ENCODE measurements at places on chromosomes 16 and 17.

- no peak for DNase-seq
These were observed 97.7 kb downstream of the CBLN1 start for GRCh38 chr16:49183911-49184310.

DNA sequence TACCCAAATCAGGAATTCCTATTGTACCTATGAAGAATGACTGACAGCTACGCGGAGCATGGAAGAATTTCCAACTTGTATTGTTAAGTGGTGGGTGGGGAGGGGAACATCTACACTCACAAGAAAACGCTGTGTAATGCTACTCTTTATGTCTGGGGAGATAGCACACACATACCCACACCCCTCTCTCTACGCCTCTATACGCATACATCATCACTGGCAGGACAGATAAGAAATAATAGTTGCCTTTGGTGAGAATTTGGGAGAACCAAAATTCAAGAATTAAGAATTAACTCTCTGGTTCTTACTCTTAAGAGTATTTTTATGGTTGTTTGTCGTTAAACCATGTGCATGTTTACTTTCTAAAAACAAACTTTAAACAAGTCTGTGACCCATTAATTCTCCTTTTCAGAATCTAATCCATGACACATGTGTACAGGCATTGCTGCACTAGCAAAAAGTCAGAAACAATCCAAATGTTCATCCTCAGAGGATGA, 33.9 kb downstream of the CREBBP start:
- DNase-seq: no peak

DNA sequence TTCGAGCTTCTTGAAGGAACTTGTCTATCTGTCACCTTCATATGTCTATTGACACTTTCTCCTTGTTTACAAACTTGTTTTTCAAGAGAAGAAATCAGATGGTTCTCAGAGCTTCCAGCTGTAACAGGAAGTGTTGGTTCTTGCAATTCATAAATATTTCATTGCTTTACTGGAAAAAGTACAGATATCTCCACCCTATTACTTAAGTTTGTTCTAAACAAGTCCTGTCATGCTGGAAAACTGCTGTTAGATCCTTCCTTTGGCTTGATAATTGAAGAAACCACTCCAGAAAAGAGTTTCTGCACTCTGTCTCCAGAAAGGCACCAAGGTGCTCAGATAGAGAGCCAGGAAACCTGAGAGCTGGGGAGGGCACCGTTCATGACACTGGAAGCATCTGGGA, 181.6 kb downstream of the DNAH9 start:
- no peak for DNase-seq

DNA sequence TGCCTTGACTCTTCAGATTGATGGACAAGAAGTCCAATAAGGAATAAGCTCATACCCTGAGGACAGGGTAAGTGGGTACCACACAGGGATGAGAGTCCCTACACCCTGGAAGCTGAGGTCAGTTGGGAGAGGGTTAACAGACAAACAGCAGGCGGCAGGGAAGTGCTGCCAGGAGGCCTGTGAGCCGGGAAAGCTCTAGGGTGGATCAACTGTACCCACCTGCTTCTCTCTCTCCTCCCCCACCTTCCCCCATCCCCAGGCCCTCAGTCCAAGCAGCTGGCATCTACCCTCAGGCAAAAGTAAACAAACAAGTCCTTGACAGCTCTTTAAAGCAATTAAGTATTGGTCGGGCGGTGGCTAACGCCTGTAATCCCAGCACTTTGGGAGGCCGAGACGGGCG, 20.7 kb upstream of the MYLK3 start:
- DNase-seq: no peak

GRCh38 chr16:71956486-71956885, 43.7 kb downstream of the PKD1L3 start:
- no peak for DNase-seq

DNA sequence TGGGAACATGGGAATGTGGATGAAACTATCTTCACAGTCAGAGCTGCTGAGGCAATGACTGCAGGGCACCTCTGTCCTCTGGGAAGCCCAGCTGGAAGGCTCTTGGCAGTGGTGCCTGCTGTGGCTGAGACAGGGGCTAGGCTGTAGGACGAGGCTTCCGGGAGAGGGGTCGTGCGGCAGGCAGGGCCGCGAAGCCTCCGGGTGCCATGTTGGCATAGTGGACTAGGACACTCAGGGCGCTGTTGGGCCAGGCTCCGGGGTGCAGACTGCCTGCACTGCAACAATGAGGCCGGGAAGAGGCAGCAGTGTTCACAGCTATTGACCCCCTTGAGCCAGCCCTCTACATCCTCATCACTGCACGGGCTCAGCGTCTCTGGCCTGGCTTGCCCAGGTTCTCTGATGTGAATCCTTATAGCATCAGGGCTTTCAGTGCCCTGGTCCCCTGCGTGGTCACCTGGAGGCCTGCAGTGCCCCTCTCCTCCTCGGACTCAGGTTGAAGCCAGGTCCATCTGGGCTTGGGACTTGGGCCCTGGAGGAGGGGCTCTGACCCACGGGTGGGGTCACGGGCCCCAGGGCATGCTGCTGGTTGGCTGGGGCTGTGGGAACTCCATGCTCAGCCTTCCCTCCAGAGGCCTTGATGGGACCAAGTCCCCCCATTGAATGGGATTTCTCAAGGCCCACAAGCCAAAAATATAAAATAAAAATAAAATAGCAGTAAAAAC, 91.6 kb downstream of the TNFRSF13B start:
- DNase-seq: no peak
